ENCODE measurements at places on chromosomes 1 and 21. TPM values are rescaled to one million over a fixed set of nuclear protein-coding genes. Genes with fewer than 3 reads are reported as not detected.

The OTUD3 gene
- 21.3 TPM for polyA plus RNA-seq

The AIRE gene
- polyA plus RNA-seq = not detected

The JAM2 gene
- 1.1 TPM for polyA plus RNA-seq

The NFIA gene
- 0.47 TPM for polyA plus RNA-seq

The GJA4 gene
- polyA plus RNA-seq = not detected

The RGS21 gene
- polyA plus RNA-seq = not detected

The SHE gene
- polyA plus RNA-seq = not detected

The FAM72D gene
- polyA plus RNA-seq = not detected

The LRRC3 gene
- polyA plus RNA-seq = 3.8 TPM

The UTS2 gene
- polyA plus RNA-seq = 2.4 TPM

The MROH7 gene
- not detected for polyA plus RNA-seq

The ALX3 gene
- not detected for polyA plus RNA-seq

The NKAIN1 gene
- polyA plus RNA-seq = 33.4 TPM

The HES3 gene
- not detected for polyA plus RNA-seq

The TMEM200B gene
- 0.22 TPM for polyA plus RNA-seq

The NR0B2 gene
- polyA plus RNA-seq = not detected

The BECN2 gene
- not detected for polyA plus RNA-seq

The CNR2 gene
- not detected for polyA plus RNA-seq

The SLAMF7 gene
- polyA plus RNA-seq = not detected

The TSPAN2 gene
- 34.4 TPM for polyA plus RNA-seq

The LRRN2 gene
- 3.3 TPM for polyA plus RNA-seq

The STYXL2 gene
- not detected for polyA plus RNA-seq

The SLC1A7 gene
- not detected for polyA plus RNA-seq

The OR2W3 gene
- not detected for polyA plus RNA-seq

The CHIA gene
- not detected for polyA plus RNA-seq

The GGPS1 gene
- polyA plus RNA-seq = 71.9 TPM

The KRTAP12-2 gene
- polyA plus RNA-seq = not detected

The TMEM82 gene
- not detected for polyA plus RNA-seq

The LCA5L gene
- 1.1 TPM for polyA plus RNA-seq

The FMO3 gene
- polyA plus RNA-seq = not detected

The PHC2 gene
- 179 TPM for polyA plus RNA-seq

The RGS4 gene
- polyA plus RNA-seq = 1.6 TPM

The HSD3B2 gene
- not detected for polyA plus RNA-seq

The PLPPR5 gene
- 21.9 TPM for polyA plus RNA-seq

The FOXJ3 gene
- polyA plus RNA-seq = 36.3 TPM

The AMY1A gene
- not detected for polyA plus RNA-seq

The OR10Z1 gene
- not detected for polyA plus RNA-seq

The NCF2 gene
- not detected for polyA plus RNA-seq

The UBL4B gene
- polyA plus RNA-seq = not detected

The CFHR1 gene
- polyA plus RNA-seq = not detected

The PAPPA2 gene
- polyA plus RNA-seq = 0.59 TPM

The FAM110D gene
- polyA plus RNA-seq = 0.48 TPM

The EXO1 gene
- polyA plus RNA-seq = 0.32 TPM

The TLR5 gene
- polyA plus RNA-seq = not detected

The TMEM52 gene
- not detected for polyA plus RNA-seq

The KRTAP13-2 gene
- polyA plus RNA-seq = not detected

The ZBTB8B gene
- 5.0 TPM for polyA plus RNA-seq

The GBP5 gene
- not detected for polyA plus RNA-seq

The ALPL gene
- 3.4 TPM for polyA plus RNA-seq

The LCE1E gene
- polyA plus RNA-seq = not detected

The COL9A2 gene
- 1.3 TPM for polyA plus RNA-seq

The OR6K3 gene
- polyA plus RNA-seq = not detected

The TNFRSF18 gene
- polyA plus RNA-seq = not detected

The MAP3K6 gene
- polyA plus RNA-seq = 1.6 TPM

The UBQLN4 gene
- 34.9 TPM for polyA plus RNA-seq

The PLA2G2D gene
- polyA plus RNA-seq = not detected

The GABPA gene
- 41.1 TPM for polyA plus RNA-seq

The AKT3 gene
- polyA plus RNA-seq = 46.0 TPM

The CDA gene
- polyA plus RNA-seq = not detected

Measured in neural cell (in vitro differentiated cells).